Naive B cell (primary cell): ENCODE measurements at places on chromosomes 16 and 17. TPM values are rescaled to one million over a fixed set of nuclear protein-coding genes. Genes with fewer than 3 reads are reported as not detected.

- H3K4me1 ChIP-seq: peaks cover 5% of the 10 kb centered on the region
- no peak for DNase-seq
- no peak overlapping the region for H3K27ac ChIP-seq
- no peaks in the 10 kb centered on the region for H3K27me3 ChIP-seq
- H3K4me3 ChIP-seq: no peak overlapping the region
Measured at GRCh38 chr16:19802612-19803011, 82.0 kb downstream of the GPRC5B start.

DNA sequence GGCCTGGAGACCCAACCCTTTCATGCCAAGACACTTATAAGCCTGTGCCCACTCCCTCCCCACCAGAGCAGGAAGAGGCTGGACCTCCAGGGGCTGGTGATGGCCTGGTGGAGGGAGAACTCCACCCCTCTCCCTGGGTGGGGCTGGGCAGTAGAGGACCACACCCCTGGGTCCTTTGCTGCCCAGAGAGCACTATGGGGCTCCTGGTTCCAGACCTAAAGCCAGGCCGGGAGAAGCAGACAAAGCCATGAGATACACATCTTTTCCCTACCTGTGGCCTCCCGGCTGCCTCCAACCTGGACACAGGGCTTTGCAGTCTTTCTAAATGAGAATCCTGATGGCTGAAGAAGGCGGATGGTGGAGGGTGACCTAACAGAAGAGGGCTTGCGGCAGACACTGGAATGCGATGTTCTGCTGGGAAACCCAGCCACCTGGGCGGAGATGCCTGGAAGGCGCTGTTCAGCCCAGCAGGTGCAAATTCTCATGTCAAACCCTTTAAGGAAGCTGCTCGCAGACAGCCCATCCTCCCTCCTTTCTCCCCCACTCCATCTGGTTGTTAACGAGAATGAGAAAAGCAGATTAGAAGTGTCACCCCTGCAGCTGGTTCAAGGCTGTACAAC lies 43.9 kb upstream of the KIFC3 start:
- peaks cover 5% of the 10 kb centered on the region for H3K27me3 ChIP-seq
- H3K4me3 ChIP-seq: no peak overlapping the region
- no peak overlapping the region for H3K27ac ChIP-seq
- H3K36me3 ChIP-seq: no peaks in the 10 kb centered on the region

DNA sequence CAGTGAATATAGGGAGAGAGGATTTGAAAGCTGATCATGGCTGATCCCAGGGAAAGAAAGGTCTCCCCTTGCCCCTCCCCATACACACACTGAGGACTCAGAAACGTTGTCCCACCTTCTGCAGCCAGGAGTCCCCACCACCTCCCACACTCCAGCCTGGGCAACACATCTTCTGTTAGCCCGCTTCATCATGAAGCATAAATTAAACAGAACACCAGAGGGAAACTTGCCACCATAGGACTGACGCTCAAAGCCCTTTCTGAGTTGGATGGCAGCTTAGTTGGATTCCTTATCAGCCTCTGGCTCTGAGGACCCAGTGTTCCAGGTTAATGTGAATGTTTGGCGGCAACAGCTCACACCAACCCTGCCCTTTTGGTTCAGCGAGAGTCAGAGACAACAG lies 33.9 kb downstream of the ARHGAP27 start:
- no peak for DNase-seq
- H3K27ac ChIP-seq: no peak overlapping the region
- no peak overlapping the region for H3K4me3 ChIP-seq
- peaks cover 5% of the 10 kb centered on the region for H3K4me1 ChIP-seq
- peaks cover 11% of the 10 kb centered on the region for H3K36me3 ChIP-seq

- no peaks in the 10 kb centered on the region for H3K27me3 ChIP-seq
- peak overlapping the region; percentile 81 for H3K27ac ChIP-seq
- H3K36me3 ChIP-seq: peaks cover 20% of the 10 kb centered on the region
- no peak overlapping the region for H3K4me3 ChIP-seq
- no peak for DNase-seq
Measured at GRCh38 chr16:3745751-3746355, 28.5 kb upstream of the TRAP1 start.

DNA sequence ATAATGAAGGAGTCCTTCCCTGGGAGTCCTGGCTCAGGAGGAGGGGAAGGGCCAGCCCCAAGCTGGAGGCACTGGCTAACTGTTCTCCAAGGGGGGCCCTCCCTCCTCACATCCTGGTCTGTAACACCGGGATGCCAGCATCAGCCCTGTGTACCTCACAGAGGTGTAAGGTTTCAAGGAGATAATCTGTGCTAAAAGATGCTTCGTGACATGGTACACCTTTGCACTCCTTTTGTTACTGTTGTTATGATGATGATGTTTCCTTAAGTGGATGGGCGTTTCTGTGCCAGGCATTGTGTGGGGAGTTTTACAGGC lies 236.7 kb upstream of the TNRC6C start:
- DNase-seq: no peak
- H3K4me3 ChIP-seq: no peak overlapping the region
- no peaks in the 10 kb centered on the region for H3K36me3 ChIP-seq
- peaks cover 60% of the 10 kb centered on the region for H3K27me3 ChIP-seq
- peaks cover 10% of the 10 kb centered on the region for H3K4me1 ChIP-seq

GRCh38 chr17:73718362-73718761 lies 74.1 kb upstream of the SDK2 start:
- H3K27ac ChIP-seq: no peak overlapping the region
- no peak for DNase-seq
- H3K4me3 ChIP-seq: no peak overlapping the region
- H3K36me3 ChIP-seq: no peaks in the 10 kb centered on the region
- H3K4me1 ChIP-seq: peaks cover 3% of the 10 kb centered on the region

DNA sequence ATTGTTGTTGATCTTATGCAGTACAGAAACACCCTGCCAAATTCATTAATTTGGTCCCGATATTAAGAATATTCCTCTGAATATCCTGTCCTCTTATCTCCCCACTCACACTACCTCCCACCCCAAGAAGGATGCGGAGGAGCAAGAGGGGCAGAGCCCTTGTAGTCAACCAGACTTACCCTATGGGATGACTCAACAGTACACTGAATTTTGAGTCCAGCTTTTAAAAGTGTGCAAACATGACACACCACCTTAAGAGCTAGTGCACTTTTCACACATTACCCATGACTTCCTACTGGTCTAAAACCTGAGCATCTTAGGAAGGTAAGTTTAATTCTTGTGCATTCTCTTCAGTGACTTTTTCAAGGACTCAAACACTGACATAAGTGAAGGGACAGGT lies 9.5 kb downstream of the USP22 start:
- peak overlapping the region; percentile 97 for H3K27ac ChIP-seq
- H3K4me3 ChIP-seq: peak overlapping the region; percentile 93
- DNase-seq: no peak

- no peaks in the 10 kb centered on the region for H3K4me1 ChIP-seq
- H3K36me3 ChIP-seq: peaks cover 21% of the 10 kb centered on the region
- no peak for DNase-seq
- no peak overlapping the region for H3K4me3 ChIP-seq
- peak overlapping the region; percentile 30 for H3K27ac ChIP-seq
- H3K27me3 ChIP-seq: no peaks in the 10 kb centered on the region
Measured at GRCh38 chr17:67557052-67557845, 160.5 kb upstream of the NOL11 start.

DNA sequence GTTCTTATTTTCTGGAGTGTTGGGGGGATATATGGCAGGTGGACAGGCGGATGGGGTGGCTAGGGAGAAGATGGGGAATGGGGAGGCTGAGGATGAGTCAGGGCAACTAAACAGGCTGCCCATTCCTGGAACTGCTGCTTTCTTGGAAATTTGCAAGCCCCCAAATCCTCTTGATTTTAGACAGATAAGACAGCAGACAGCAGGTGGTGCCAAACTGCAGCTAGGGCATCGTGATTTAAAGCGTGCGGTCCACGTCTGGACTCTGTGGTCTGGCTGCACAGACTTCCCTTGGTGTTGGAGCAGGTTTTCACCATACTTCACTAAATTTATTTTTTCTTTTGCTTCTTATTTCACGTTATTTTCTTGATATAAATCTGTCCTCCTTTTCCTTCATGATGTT lies 10.9 kb upstream of the KRT24 start:
- no peaks in the 10 kb centered on the region for H3K36me3 ChIP-seq
- no peak overlapping the region for H3K4me3 ChIP-seq
- H3K27ac ChIP-seq: no peak overlapping the region
- H3K27me3 ChIP-seq: peaks cover 50% of the 10 kb centered on the region
- DNase-seq: no peak
- no peaks in the 10 kb centered on the region for H3K4me1 ChIP-seq

GRCh38 chr16:79328402-79329165 lies 272.0 kb downstream of the MAF start:
- DNase-seq: no peak
- H3K4me3 ChIP-seq: no peak overlapping the region
- no peak overlapping the region for H3K27ac ChIP-seq
- H3K27me3 ChIP-seq: peaks cover 25% of the 10 kb centered on the region
- no peaks in the 10 kb centered on the region for H3K36me3 ChIP-seq

DNA sequence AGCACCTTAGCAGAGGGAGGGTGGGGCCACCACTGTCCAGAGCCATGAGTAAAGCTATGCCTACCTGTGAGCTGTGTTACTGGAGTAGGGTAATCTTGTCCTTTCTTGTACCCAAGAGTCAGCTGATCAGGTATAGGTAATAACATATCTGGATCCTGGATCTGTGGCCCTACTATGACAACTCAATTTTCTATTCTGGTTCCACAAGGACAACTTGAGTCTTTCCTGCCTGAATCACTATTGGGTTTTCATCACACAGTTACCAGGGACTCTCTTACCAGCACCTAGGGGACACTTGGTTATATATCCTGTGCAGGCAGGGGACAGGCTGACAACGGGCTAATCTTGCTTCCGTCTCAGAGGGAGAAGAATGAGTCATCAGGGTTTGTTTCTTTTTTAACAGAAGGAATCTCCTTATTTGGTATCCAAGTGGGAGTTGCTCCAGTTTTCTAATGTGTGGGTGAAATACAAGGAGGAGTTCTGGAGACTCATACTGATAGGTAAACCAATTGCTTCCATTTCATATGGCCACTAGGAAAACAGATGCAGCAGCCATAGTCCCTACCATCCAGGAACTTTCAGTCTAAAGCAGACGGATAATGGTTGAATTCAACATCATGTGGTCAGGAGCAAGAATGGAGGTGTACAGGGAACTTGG lies 6.8 kb downstream of the ZNF267 start:
- H3K4me3 ChIP-seq: no peak overlapping the region
- H3K36me3 ChIP-seq: peaks cover 13% of the 10 kb centered on the region
- no peak for DNase-seq

DNA sequence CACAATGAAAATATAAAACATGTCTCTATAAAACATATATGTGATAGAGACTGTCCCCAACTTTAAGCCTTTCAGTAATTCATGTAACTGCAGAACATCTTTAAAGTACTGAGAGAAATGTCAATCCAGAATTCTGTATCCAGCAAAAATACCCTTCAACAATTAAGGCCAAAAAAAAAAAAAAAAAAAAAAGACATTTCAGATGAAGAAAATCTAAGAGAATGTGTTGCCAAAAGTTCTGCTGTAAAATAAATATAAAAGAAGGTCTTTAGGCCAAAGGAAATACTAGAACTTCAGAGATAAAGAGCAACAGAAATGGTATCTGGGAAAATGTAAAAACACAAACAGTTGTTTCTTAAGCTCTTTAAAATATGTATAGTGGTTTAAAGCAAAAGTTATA lies 17.3 kb downstream of the BPTF start:
- no peaks in the 10 kb centered on the region for H3K27me3 ChIP-seq
- peaks cover 59% of the 10 kb centered on the region for H3K4me1 ChIP-seq
- no peaks in the 10 kb centered on the region for H3K36me3 ChIP-seq
- H3K27ac ChIP-seq: peak overlapping the region; percentile 77
- DNase-seq: no peak

GRCh38 chr16:87675111-87675719 lies 72.9 kb downstream of the JPH3 start:
- no peak overlapping the region for H3K27ac ChIP-seq
- H3K4me3 ChIP-seq: peak overlapping the region; percentile 9
- H3K4me1 ChIP-seq: no peaks in the 10 kb centered on the region
- H3K27me3 ChIP-seq: peaks cover 4% of the 10 kb centered on the region
- H3K36me3 ChIP-seq: no peaks in the 10 kb centered on the region

DNA sequence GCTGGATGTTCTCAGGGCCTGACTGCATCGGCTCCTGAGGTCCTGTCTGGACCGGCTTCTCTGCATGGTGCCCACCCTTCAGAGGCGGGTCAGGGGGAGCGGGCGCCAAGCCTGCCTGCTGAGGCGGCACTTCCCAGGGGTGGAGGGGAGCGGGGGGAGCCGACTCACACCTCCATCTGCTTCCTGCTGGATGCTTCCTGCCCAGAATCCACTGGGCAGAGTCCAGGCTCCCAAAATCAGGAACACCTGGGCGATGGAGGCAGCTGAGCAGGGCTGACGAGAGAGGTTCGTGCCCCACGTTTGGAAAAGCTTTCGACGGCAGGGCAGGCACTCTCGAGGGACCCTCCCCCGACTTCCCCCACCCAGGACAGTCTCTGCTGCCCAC lies 42.2 kb downstream of the TIMM22 start:
- H3K27ac ChIP-seq: peak overlapping the region; percentile 57
- peaks cover 5% of the 10 kb centered on the region for H3K36me3 ChIP-seq
- peaks cover 22% of the 10 kb centered on the region for H3K4me1 ChIP-seq

DNA sequence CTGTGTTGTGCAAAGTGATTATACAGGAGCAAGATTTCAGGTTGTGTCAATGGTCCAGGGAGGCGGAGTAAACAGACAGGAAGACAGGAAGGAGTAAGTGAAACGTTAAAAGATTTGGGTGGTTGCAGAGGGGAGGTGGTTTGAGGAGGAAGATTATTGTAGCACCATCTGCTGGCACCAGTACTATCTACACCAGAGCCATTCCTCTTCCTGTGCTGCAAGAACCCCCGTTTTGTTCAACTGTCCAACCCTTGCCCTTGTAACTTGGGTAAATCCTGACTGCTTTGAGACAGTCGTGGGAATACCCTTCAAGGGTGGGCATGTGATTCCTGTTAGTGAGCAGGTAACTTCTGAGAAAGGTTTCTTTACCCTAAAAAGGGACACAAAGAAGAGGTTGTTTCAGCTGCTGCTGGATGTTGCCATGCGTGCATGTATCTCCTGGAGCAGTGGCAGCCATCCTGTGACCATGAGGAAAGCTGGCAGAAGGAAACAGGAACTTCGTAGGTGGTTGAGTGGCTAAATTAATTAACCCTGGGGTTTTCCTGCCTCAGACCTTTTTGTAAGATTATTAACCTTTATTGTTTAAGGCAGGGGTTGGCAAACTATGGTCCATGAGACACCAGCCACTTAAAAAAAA lies 124.1 kb downstream of the PRKCA start:
- no peak overlapping the region for H3K4me3 ChIP-seq
- no peak for DNase-seq
- H3K36me3 ChIP-seq: no peaks in the 10 kb centered on the region

Gene SPATA22
- polyA plus RNA-seq: not detected

Gene LGALS9B
- polyA plus RNA-seq: 0.22 TPM

Gene GAS7
- polyA plus RNA-seq: 1.8 TPM

Gene ZNF597
- 2.5 TPM for polyA plus RNA-seq

Gene CDRT15
- polyA plus RNA-seq: not detected

Gene C17orf107
- polyA plus RNA-seq: 1.6 TPM

Gene ST6GALNAC2
- polyA plus RNA-seq: 0.84 TPM

Gene TBC1D28
- not detected for polyA plus RNA-seq

Gene HP
- polyA plus RNA-seq: not detected

Gene FBXL16
- 0.65 TPM for polyA plus RNA-seq

Gene ABI3
- polyA plus RNA-seq: 28.4 TPM

Gene SDR42E2
- 0.21 TPM for polyA plus RNA-seq

Gene KLHL10
- polyA plus RNA-seq: not detected

Gene CCDC144A
- 0.13 TPM for polyA plus RNA-seq

Gene SLC47A2
- polyA plus RNA-seq: not detected

Gene NLGN2
- polyA plus RNA-seq: not detected
